Stimulated activated CD8-positive, alpha-beta memory T cell treated with anti-CD3 and anti-CD28 coated beads, Interleukin-4, amount 100 ng/mL, for 1 hour (primary cell): ENCODE measurements at places on chromosomes 12 and 14.

GRCh38 chr12:3493859-3494176 is 2.8 kb downstream of the PRMT8 start:
- DNase-seq = no peak

DNA sequence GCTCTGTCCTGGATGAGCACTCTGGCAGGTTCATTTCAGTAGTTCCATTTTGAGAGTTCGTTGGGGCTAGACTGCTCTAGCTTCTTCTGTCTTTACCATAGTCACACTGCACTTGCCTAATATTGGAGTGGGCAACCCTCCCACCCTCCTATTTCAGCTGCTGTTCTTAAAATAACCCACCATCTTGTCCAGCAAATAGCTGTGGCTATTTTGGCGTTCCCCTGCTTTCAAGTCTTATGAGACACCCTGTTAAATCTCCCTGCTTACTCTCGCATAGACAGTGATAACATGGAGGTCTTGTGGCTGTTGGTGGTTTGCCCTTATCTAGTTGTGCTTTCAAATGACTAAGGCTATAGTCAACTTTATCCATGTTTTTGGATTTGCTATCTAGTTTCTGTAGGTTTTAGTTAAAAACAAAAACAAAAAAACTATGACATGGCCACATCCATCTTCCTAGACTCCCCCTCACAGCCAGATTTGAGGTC is 65.5 kb downstream of the LRP6 start:
- DNase-seq = no peak

GRCh38 chr14:88791629-88792472 is 902 bp downstream of the EML5 start:
- DNase-seq = no peak

- no peak for DNase-seq
Observed at GRCh38 chr12:121590476-121591143, 9.8 kb upstream of the KDM2B start.

DNA sequence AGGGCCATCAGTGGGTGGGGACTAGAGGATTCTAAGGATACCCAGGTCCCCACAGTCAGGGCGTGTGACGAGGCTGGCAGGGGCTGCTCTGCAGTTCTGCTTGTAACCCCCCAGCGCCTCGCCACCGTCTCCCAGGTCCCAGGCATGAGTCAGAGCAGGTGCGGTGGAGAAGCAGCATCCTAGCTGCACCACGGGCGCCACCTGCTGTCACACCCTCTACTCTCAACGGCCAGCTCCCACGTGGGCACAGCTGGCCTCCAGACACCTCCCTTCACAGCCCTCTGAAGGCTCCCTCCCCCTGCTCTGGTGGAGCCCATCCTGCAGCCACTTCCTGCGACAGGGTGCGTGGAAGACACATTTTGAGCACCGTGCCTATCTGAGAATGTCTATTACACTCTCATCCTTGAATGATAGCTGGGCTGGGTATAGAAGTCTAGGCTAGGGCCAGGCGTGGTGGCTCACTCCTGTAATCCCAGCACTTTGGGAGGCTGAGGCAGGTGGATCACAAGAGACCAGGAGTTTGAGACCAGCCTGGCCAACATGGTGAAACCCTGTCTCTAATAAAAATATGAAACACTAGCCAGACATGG is 6.9 kb upstream of the NUDT14 start:
- DNase-seq = no peak

DNA sequence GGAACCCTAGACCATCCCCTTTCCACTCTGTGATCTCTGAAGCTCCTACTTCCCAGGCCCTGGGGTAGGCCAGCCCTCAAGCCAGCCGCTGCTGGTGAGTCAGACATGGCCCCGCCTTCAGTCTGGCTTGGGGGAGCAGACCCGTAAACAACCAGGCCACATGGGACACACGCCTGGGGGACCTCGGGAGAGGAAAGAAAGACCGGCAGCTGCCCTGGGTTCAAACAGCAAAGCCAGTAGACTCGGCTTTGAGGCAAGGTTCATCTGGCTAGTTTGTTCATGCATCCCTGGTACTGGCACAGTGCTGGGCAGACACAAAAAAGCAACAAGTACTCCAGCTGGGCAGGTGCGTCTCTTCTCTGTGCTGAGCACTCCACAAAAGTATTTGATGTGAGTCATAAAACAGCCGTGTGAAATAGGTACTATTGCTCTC is 101.9 kb downstream of the SETD3 start:
- no peak for DNase-seq

DNA sequence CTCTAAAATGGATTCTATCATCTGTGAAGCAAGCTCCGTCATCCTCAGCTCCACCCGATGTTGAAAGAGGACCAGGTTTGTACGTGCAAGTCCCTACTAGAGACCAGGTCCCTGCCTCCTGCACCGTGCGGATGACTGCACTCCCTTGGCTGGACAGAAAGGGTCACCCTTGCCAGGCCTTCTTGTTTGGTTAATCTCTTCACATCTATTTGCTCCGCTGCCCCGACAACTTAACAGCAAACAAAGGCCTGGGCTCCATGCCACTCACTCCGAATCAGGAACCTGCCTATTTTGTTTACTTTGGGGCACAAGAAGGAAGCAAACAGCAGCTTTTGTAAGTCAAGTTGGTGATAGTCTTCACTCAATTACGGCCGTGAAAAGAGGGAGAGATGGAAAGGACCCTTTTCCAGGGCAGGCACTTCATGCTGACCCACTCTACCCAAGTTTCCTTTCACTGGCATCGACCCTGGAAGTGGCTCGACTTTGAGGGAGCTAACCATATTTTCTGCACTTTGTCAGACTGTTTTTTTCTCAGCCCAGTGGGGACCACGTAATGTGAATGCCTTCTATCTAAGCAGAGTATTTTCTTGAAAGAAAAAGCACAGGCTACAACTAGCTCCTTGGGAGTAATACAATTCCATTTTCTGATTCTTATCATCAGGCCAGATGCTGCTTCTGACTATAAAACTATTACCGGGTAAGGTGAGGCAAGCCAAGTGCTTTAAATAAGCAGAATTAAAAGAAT is 202.6 kb downstream of the FOXN3 start:
- no peak for DNase-seq
